Fibroblast of villous mesenchyme (primary cell): ENCODE measurements at places on chromosomes 2 and 18. TPM values are rescaled to one million over a fixed set of nuclear protein-coding genes. Genes with fewer than 3 reads are reported as not detected.

Gene DLX2
- total RNA-seq, result under 0.01 TPM in 2 replicates

Gene STK25
- total RNA-seq, result 210 and 245 TPM in 2 replicates

Gene CXCR1
- not detected in 2 replicates for total RNA-seq

Gene AKAIN1
- total RNA-seq, result not detected in 2 replicates

Gene FOXI3
- not detected in 2 replicates for total RNA-seq

Gene EGR4
- not detected in 2 replicates for total RNA-seq

Gene PROKR1
- total RNA-seq, result not detected in 2 replicates

Gene PLGLB2
- 1.6 and 2.6 TPM in 2 replicates for total RNA-seq

Gene MBOAT2
- 33.5 and 72.5 TPM in 2 replicates for total RNA-seq

Gene GPR155
- 2.3 and 3.9 TPM in 2 replicates for total RNA-seq

Gene SIX3
- not detected in 2 replicates for total RNA-seq
